NCI-H2081 (cell line): ENCODE measurements at places on chromosomes 4 and X.

GRCh38 chrX:139224953-139225665 is 305.4 kb upstream of the F9 start:
- DNase-seq: no peak

- no peak for DNase-seq
Observed at GRCh38 chr4:52408032-52408431, 251.1 kb downstream of the USP46 start.

DNA sequence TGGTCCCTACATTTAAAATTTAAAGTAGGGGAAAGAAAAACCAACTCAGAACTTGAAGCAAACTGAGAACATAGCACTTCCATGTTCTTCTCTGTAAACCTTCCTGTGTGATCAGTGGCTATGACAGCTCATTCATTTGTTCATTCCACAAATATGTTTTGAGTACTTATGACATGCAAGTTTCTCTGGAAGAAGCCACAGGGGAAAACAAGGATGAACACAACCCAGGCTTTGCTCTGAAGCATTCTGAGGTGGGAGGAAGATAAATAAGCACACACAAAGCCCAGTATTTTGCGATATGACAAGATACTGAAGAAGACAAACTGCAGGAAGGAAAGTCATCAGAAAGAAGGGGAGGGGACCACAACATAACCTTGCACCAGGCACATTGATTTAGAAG is 96.4 kb downstream of the CHIC2 start:
- DNase-seq: no peak

DNA sequence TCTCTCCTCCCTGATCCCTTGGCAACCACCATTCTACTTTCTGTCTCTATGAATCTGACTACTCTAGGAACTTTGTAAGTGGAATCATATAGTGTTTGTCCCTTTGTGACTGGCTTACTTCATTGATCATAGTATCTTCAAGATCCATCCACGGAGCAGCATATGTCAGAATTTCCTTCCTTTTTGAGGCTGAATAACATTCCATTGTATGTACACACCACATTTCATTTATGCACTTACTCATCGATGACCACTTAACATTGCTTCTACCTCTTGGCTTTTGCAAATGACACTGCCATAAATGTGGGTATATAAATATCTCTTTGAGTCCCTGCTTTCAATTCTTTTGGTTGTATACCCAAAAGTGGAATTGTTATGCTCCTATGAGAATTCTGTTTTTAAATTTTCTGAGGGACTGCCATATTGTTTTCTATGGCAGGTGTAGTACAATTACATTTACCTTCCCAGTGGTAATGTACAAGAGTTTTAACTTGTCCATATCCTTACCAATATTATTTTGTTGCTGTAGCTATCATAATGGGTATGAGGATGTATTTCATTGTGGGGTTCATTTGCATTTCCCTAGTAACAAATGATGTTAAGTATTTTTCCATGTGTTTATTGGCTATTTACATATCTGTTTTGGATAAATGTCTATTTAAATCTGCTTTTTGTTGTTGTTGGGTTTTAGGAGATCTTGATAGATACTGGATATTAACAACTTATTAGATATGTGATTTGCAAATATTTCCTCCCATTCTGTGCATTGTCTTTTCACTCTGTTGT is 466.1 kb downstream of the C4orf33 start:
- DNase-seq: no peak

- no peak for DNase-seq
Observed at GRCh38 chr4:187992971-187993370, 2.6 kb upstream of the ZFP42 start.

- peak; percentile 33 for DNase-seq
Observed at GRCh38 chr4:111283066-111283677, 660.3 kb upstream of the PITX2 start.

DNA sequence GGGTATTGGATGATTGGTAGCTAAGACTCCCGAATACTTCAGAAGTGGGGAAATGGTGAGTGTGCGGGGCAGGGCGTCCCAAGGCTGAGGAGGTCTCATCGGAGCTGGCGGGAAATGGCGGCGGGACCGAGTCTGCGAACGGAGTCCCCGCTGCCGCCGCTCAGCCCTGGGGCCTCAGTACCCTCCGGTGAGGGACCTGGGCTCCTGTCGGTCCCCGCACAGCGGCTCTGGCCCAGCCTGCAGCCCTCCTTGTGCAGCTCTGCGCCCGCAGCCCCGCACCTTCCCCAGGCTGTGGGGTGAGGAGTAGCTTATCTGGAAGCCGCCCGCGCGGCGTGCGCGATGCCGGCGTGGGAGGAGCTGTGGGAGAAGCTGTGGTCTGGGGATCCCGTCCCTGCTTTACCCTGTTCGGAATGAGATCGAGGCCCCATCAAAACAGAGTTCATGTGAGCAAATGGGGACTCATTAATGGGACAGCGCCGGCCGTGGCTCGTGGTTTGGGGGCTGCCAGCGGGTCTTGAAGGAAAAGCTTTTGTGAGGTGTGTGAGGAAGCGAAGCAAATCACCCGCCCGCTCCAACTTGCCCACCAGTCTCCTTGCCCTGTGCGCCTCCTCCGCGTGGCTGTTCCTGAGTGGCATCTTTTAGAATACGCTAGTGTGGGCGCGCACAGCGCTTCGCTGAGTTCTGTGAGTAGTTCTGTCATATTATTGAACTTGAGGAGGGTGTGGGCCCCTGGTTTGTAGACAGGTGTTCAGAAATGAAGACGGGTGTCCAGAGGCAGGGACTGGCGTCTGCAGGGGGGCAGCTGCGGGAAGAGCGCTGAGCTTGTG is 531 bp downstream of the ZNF141 start:
- DNase-seq: no peak

GRCh38 chr4:165931741-165932140 is 58.7 kb downstream of the TLL1 start:
- DNase-seq: no peak

DNA sequence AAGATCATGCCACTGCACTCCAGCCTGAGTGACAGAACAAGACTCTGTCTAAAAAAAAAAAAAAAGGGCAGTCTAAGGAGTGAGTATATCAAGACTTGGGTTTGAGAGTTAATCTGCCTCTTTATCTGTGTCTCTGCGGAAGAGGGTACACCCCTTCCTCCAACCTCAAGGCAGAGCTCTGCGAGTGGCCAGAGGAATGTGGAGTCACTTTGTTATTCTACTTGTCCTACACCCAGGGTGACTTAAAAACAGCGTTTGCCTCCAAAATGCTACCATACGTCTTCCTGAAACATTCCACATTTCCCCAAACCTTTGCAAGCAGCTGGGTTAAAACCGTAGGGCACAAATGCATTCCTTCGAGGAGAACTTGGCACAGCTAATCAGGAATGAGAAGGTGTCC is 199.9 kb downstream of the SHOX start:
- DNase-seq: no peak

DNA sequence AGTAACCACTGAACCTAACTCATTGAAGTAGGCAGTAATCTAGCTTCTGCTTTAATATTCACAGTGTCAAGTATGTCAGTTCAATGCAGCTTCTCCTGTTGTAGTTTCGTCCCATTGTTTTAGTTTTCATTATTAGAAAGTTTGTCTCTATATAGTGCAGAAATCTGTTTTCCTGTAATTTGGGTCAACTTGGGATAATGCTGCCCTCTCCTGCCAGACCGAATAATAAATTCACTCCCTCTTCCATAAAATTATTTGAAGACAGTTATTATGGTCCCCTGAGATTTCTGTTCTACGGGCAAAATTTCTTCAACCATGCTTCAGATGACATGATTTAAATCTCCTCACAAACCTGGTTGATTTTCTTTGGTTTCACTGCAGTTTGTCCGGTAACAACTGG is 4.6 kb upstream of the LUZP4 start:
- DNase-seq: no peak

- DNase-seq: no peak
Observed at GRCh38 chr4:183445097-183445428, 627 bp downstream of the CDKN2AIP start.

GRCh38 chr4:146949559-146949958 is 3.9 kb upstream of the TTC29 start:
- DNase-seq: no peak

DNA sequence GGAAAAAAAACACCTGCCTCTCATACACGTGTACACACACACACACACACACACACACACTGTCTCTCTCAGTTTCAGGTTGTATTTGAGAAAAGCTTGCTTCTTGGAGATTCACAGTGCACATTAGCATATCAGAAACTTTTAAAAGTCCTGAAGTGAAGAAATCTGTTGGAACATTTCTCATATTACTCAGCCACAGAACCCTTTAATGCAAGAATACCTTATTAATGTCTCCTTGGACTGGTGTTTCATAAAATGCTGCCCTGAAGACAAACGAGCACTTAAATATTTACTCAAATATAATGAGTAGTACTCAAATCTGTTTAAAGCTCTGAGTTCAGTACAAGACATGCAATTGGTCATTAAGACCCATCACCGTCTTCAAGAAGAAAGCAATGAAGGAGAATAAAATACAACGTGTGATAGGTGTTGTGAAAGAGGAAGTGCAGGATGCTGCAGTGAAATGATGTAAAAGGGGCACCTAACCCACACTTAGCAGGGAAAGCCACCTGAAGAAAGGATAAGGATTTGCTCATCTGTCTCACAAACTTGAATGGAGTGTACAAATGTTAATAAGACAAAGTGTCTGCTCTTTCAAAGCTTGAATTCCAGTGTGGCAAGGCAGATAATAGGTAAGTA is 57.0 kb downstream of the DCLK2 start:
- DNase-seq: no peak

DNA sequence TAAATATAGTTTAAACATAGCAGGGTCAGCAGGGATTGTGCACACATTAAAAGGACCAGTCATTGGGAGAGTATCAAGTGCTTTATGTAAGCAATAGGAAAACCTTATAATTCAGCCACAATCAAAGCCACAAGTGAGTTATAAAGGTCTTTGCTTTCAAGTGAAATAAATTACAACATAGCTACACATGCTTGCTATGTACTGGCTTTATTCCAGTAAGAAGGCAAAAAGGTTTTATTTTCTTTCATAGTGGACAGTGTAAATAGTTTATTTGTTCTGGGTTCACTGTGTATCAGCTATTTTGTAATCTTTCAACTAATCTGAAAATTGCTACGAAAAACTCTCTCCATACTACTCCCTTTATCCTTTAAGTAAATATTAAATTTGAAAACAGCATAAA is 691.4 kb downstream of the PCDH7 start:
- DNase-seq: no peak

- DNase-seq: peak; percentile 35
Observed at GRCh38 chr4:17781300-17782287, at the start of gene FAM184B. Gene FAM184B (minus strand): TSS chr4:17781621. CDS start chr4:17781299, 322 bp downstream.

DNA sequence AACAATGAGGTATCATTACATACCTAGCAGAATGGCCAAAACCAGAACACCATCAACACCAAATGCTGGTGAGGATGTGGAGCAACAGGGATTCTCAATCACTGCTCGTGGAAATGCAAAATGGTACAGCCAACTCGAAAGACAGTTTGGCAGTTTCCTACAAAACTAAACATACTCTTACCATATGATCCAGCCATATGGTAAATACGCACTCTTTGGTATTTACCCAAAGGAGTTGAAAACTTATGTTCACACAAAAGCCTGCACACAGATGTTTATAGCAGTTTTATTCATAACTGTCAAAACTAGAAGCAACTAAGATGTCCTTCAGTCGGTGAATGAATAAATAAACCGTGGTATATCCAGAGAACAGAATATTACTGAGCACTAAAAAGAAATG is 7.8 kb downstream of the CASP3 start:
- no peak for DNase-seq
